Esophagus muscularis mucosa (tissue), 4 donors: ENCODE measurements at places on chromosomes 16 and 17.

GRCh38 chr17:49851387-49852291 is 3.8 kb upstream of the TAC4 start:
- DNase-seq, result peak; percentile 93

- DNase-seq, result no peak
These were observed 19.5 kb downstream of the GRB7 start for GRCh38 chr17:39757176-39757662.

- no peak for DNase-seq
These were observed 70.4 kb upstream of the TANC2 start for GRCh38 chr17:62895320-62896301.

DNA sequence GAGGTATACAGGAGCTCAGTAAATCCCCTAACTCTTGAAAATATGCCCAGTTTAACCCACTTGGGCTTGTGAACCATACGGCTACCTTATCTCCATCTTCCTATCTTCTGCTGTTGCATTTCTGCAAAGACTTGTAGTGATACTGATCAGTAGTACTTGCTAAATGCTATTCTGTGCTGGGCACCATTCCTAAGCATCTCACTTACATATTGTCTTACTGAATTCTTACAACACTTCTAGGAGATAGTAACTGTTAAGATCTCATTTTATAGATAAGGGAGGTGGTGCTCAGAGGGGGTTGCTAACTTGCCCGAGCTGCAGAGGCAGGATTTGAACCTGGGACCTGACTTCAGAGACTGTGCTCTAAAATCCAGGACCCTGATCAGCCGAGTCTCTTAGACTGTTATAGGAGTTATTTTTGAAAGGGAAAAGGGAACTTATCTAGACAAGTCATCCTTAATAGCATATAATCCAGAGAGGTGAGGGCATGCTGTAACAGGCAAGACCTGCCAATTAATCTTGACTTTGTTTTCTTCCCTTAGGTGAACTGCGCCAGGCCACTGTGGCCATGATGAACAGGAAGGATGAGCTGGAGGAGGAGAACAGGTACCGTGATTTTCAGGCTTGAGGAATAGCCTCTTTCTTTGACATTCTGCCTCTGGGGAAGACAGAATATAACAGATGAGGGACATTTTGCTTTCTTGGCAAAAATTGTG is 149.7 kb downstream of the SNX29 start:
- DNase-seq, result no peak

GRCh38 chr17:21210411-21211076 is 3.4 kb downstream of the TMEM11 start:
- DNase-seq, result no peak

DNA sequence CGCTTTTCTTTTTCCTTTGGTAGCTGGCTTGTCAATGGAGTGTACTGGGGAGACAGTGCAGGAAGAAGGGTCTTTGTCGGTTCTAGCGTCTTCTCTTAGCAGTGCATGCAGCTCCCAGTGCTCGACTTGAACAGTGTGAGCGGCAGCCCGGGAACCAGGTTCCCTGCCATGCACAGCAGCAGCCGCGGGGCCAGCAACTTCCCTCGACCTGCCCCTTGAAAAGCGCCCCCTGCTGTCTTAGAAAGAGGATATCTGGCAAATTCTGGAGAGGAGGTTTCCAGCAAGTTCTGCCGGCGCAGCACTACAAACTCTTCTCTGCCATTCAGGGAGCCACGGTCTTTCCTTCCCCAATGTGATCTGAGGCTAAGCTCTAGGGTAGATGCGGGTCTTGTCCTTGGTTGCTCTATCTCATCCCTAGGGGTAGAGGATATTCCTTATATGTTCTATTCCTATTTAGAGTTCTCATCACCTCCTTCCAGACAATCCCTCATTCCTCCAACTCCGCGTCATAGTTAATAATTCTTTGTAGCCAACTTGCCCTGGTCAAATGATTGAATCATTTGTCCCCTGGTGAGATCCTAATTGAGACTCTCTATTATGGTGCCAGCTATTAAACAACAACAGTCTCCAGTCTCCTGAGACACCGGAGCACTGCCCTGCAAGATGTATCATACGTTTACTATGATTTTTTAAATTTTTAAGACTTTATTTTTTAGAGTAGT is 451.3 kb downstream of the PMP22 start:
- DNase-seq, result peak; percentile 89

GRCh38 chr17:69268543-69269014 is 40.0 kb upstream of the ABCA10 start:
- DNase-seq, result no peak

- DNase-seq, result no peak
These were observed 4.0 kb downstream of the KIFC3 start for GRCh38 chr16:57798267-57798810.

- DNase-seq, result no peak
These were observed 56.4 kb downstream of the WWOX start for GRCh38 chr16:78155791-78156345.

GRCh38 chr16:78292844-78293380 is 193.5 kb downstream of the WWOX start:
- DNase-seq, result no peak

- DNase-seq, result no peak
These were observed 499.7 kb downstream of the XYLT1 start for GRCh38 chr16:16971042-16971441.

- no peak for DNase-seq
These were observed 24.1 kb downstream of the SLC7A5 start for GRCh38 chr16:87845213-87845612.

- DNase-seq, result no peak
These were observed 20.5 kb upstream of the HEXD start for GRCh38 chr17:82397449-82398335.

GRCh38 chr16:64751906-64752305 is 370.0 kb downstream of the CDH11 start:
- DNase-seq, result no peak

DNA sequence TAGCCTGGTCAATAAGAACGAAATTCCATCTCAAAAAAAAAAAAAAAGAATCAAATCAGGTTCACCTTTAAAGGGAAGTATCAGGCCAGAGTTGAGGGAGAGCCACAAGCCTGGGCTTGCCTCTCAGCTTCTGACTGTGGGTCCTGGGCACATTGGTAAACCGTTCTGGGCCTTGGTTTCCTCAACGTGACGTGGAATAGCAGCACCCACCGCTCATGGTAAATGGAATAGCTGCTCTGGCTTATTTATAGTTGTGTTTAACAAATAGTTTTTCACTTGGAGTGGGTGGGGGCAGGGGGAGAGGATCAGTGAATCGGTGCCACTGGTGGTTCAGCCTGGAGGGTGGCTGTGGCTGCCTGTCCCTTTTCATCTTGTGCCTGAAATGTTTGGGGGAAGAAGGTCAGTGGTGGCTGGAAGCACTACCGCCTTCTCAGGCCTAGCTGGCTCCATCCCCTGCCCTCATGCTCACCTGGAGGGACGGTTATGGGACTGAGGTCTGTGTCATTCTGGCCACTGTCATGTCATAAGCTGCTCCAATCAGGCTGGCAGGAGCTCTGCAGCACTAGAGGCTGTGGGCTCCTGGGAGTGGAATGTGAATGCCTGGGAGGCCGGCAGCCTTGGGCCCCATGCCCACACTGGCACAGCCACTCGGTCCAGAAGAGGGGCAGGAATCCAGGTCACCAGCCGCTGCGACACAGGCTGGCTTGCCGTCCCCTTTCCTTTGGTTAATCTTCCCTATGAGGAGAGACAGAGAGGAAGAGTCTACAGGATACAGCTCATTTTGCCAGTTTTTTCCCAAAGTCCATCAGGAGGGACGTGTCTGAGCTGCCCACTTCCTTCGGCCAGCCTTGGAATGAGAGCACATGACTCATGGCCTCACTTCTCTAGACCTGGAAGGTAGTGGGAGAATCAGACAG is 27.0 kb downstream of the CCR7 start:
- DNase-seq, result no peak

DNA sequence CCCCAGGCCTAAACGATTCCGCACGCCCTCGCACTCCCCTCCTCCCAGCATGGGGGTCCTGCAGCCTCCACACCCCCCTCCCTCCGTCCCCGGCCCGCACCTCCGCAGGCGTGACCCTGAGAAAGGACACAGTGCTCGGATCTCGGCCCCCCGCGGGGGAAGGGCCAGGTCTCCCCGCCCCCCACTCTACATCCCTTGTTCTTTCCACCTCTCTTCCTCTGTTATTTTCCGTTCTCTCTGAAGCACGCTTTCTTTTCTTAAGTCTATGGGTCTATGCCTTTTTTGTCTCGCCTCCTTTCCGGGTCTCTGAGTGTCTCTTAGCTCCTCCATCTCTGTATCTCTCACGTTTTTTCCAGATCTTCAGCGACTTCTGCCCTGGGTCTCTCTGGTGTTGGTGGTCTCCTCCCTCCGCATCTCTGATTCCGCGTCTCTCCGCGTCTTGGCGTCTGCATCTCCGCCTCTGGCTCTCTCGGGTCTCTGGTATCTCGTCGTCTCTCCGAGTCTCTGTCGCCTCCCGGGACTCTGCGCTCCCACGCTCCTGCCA is 2.1 kb upstream of the HES7 start:
- DNase-seq, result no peak

DNA sequence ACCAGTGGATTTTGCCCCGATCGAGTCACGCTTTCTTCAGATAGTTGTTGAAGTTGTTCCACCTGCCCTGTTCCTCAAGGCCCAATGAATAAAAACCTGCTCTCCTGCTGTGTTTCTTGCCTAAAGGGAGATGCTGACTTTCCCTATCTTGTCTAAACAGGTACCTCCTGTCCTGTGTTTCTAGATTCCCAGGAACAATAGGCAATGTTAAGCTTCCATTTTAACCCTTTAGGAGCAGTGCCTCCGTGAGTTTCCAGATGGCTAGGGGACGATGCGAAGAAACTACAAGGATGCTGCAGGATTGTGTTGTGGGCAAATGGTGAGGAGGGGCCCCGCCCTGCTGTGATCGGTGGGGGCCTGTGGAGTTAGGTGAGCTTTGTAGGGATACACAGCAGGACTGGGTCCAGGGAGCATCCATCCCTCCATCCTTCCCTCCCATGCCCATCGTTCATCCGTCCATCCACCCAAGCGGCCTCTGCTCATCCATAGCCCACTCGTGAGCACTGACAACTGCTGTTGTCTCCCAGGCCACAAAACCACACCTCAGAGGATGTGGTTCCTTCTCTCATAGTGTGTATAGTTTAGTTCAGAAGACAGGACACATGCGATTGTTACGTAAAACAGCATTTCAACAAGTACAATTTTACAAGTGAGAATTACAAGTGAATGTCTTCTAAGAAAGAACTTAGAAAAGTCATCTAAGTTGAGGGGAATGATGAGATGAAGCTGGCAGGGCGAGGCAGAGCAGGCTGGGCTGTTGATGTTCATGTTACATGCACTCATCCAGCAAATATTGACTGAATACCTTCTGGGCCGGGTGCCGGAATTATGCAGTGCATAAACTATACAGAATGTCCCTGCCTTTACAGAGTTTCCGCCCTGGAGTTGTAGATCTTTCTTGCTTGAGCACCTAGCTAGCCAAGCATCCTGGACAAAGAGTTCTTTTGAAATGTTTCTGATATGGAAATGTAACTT is 5.2 kb downstream of the ARSG start:
- no peak for DNase-seq

DNA sequence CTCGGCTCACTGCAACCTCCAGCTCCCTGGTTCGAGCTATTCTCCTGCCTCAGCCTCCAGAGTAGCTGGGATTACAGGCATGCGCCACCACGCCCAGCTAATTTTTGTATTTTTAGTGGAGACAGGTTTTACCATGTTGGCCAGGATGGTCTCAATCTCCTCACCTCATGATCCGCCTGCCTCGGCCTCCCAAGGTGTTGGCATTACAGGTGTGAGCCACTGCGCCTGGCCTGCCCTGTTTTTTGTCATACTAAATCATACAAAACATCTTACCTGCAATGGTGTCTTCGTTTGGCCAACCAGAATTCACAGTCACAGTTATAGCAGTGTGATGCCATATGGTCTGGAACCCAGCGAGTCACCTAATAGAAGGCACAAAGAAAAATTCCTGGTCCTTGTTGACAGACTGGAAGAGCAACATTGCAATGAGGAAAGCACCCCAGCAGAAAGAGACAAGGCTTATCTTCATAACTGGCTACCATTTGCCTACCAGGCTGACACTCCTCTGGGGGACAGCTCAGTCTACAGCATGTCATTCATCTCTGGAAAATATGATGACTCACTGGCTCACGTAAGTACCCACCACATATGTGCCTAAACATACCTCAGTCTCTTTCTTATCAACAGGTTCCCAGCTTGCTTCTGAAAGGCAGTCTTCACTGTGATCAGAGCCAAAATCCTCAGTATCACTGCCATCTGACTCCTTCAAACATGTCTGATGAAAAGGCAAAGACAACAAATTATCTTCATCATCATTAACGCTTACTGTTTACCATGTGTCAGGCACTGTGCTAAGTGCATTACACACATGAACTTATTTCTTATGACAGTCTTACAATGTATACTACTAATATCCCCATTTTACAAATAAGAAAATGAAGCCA is 4.3 kb upstream of the HSF5 start:
- DNase-seq, result peak; percentile 53

GRCh38 chr17:17792551-17793377 is 44.0 kb downstream of the SREBF1 start:
- no peak for DNase-seq

- peak; percentile 96 for DNase-seq
These were observed 36.0 kb downstream of the CHD9 start for GRCh38 chr16:53090591-53091411.

DNA sequence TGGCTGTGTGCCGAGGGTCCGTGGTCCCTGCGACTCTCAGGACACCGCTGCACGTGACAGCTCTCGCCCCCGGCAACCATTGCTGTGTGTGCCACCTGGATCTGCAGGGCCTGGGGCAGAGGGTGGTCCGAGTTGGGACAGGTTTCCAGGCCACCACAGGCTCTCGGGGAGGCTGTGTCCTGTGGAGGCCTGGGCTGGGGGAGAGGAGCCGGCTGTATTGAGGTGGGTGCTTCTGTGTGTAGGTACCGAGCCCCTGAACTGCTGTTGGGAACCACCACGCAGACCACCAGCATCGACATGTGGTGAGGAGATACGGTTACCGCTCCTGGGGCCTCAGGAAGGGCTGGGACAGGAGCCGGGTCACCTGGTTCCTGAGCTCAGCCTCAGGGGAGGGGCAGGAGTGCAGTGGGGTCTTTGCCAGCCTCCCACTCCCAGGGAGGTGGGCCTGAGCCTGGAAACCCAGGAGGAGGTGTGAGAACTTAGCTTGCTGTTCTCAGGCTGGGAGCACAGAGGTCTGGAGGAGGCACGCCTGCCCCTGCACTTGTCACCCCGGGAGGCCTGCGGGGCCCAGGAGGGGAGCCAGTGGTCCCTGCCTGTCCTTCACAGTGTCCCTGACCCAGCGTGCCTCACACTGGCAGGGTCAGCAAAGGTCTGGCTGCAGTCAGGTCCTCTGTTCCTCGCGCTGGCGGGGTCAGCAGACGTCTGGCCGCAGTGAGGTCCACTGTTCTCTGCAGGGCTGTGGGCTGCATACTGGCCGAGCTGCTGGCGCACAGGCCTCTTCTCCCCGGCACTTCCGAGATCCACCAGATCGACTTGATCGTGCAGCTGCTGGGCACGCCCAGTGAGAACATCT is 7.3 kb downstream of the SPATA2L start:
- no peak for DNase-seq
